Left ventricle myocardium inferior (tissue), 1 donor: ENCODE measurements at places on chromosomes 12 and 14. TPM values are rescaled to one million over a fixed set of nuclear protein-coding genes. Genes with fewer than 3 reads are reported as not detected.
A peak's percentile ranks its signal among the peaks of the same experiment; 100 is the strongest.

FLVCR2 gene
- 3.2 TPM for total RNA-seq

DNA sequence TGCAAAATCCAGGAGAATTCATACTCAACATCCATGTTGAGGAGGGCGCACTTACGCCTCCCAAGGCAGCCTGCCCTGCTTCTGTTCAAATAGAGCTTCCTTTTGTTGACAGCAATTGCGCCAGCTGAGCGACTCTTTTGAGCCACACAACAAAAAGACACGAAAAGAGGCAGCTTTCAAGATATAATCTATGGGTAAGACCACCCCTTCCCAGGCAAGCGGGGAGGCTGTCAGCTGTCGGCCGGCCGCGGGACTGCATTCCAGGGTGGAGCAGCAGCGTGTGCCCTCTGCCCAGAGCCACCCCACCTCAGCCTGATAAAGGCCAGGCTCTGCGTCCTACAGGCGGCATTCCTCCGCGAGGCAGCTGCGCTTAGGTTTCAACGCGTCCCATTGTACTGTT, 15.8 kb upstream of the STAB2 start:
- no peaks in the 10 kb centered on the region for H3K36me3 ChIP-seq
- H3K4me3 ChIP-seq: peak overlapping the region; percentile 44
- H3K27me3 ChIP-seq: no peaks in the 10 kb centered on the region

- peaks cover 63% of the 10 kb centered on the region for H3K4me1 ChIP-seq
- H3K27me3 ChIP-seq: no peaks in the 10 kb centered on the region
- peak overlapping the region; percentile 49 for H3K4me3 ChIP-seq
- no peak for DNase-seq
Measured at GRCh38 chr14:100020629-100021028, 44.6 kb upstream of the EVL start.

BDKRB1 gene
- not detected for total RNA-seq

GRCh38 chr14:106547735-106548434, 1021.5 kb downstream of the TMEM121 start:
- H3K4me3 ChIP-seq: no peak overlapping the region
- H3K4me1 ChIP-seq: no peaks in the 10 kb centered on the region
- no peaks in the 10 kb centered on the region for H3K36me3 ChIP-seq
- no peak overlapping the region for H3K27ac ChIP-seq
- DNase-seq: no peak

DNA sequence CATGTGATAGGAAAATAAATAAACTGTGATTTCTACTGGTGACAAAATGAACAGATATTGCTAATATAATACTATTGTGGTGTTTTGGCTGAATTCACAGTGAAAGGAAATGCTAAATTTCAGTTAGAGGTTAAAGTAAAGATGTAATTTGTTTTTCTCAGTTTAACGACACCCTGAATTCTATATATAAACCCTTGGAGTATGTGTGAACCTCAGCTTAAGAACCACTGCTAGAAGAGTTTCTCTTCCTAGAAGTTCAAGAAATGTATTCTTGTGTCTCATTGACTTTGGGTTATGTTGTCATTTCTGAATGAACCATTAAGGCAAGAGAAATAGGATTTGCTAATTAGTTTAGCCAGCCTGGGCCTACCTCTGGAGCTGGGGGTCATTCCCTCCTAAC, 8.2 kb downstream of the FBXO34 start:
- peaks cover 81% of the 10 kb centered on the region for H3K4me1 ChIP-seq
- H3K27ac ChIP-seq: no peak overlapping the region
- no peaks in the 10 kb centered on the region for H3K36me3 ChIP-seq
- no peaks in the 10 kb centered on the region for H3K27me3 ChIP-seq
- H3K4me3 ChIP-seq: no peak overlapping the region

- no peak for DNase-seq
- no peaks in the 10 kb centered on the region for H3K27me3 ChIP-seq
- H3K27ac ChIP-seq: peak overlapping the region; percentile 89
- H3K4me1 ChIP-seq: peaks cover 100% of the 10 kb centered on the region
- peaks cover 21% of the 10 kb centered on the region for H3K36me3 ChIP-seq
Measured at GRCh38 chr14:52020161-52020714, 30.9 kb downstream of the RTRAF start.

DNA sequence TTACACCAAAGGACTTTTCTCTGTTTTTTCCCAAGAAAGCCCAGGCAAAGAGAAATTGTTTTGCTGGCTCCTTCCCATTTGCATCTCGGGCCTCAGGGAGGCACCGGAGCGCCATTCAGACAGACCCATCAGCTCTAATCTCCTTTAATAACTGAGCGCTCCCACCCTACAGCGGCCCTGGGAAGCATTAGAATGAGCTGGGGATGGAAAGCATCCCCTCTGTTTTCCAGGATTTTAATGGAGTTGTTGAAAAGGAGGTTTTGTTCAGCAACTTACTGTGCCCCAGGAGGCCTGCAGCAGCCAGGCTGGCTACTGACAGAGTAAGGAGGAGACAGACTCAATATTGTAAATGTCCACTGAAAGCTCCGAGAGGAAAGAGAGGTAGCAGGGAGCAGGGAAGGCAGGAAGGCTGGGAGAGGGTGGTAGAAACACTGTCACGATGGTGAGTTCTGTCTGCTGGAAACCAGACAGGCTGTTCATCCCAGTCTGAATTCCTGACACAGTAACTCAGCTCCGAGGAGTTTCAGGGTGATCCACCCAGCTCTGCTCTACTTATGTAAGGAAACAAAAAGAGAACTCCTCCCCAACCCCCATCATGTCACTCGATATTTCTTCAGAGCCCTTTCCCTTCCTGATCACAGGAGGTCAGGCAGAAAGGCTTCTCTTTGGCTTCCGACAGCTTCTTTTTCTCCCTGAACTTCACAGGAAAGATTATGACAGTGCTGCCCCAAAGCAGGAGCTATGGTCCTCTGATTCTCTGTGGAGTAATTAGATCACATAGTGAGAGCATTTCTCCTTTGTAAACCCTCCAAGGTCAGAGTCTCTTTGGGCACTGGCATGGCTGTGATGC, 62.5 kb upstream of the TMEM132D start:
- H3K27ac ChIP-seq: no peak overlapping the region
- no peak for DNase-seq
- no peaks in the 10 kb centered on the region for H3K36me3 ChIP-seq
- H3K27me3 ChIP-seq: peaks cover 50% of the 10 kb centered on the region
- no peak overlapping the region for H3K4me3 ChIP-seq

CPM gene
- total RNA-seq: 6.3 TPM

FAM181A gene
- not detected for total RNA-seq

- peaks cover 68% of the 10 kb centered on the region for H3K27me3 ChIP-seq
- no peak overlapping the region for H3K27ac ChIP-seq
- peaks cover 32% of the 10 kb centered on the region for H3K4me1 ChIP-seq
- H3K36me3 ChIP-seq: no peaks in the 10 kb centered on the region
- H3K4me3 ChIP-seq: peak overlapping the region; percentile 51
Measured at GRCh38 chr14:103103461-103104388, 9.2 kb downstream of the EXOC3L4 start.

DNA sequence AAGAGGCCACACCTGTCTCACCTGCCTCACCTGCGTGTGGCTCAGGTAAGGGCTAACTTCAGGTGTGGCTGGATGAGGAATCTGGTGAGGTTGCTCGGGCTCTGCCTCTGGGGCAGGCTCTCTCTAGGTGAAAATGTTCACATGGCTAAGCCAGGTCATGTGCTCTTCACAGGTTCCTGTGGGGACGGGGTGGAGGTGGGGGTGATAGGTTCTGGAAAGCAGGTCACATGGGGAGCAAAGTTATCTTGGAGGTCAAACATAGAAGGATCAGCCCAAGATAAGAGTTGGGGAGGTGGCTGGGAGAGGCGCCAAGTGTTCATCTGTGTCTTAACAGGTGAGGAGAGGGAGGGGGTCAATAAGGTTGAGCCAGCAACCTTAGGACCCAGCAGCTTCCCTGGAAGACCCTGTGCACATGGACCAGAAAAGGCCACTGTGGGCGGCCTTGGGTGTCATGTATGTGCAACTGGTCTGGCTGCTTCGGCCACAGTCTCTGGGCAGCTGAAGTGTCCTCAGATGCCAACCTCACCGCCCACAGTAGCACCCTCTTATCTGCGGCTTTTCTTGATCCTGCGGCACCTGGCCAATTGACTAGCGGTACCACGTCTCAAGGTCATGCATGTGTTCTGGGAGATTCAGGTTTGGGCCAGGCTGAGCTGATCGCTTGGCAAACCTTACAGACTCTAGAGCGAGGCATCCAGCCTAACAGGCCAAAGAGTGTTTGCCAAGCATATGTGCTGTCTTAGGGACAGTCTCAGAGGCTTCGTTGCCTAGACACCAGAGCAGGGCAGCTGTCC, 60.5 kb downstream of the CACNA1C start:
- no peaks in the 10 kb centered on the region for H3K27me3 ChIP-seq
- H3K4me3 ChIP-seq: no peak overlapping the region
- H3K27ac ChIP-seq: peak overlapping the region; percentile 88
- H3K4me1 ChIP-seq: peaks cover 97% of the 10 kb centered on the region

- no peaks in the 10 kb centered on the region for H3K36me3 ChIP-seq
- H3K4me3 ChIP-seq: no peak overlapping the region
- DNase-seq: no peak
- H3K27ac ChIP-seq: no peak overlapping the region
- no peaks in the 10 kb centered on the region for H3K4me1 ChIP-seq
Measured at GRCh38 chr12:56377310-56377988, 14.8 kb upstream of the APOF start.
